ENCODE measurements at places on chromosomes 2 and 18.
A peak's percentile ranks its signal among the peaks of the same experiment; 100 is the strongest.

DNA sequence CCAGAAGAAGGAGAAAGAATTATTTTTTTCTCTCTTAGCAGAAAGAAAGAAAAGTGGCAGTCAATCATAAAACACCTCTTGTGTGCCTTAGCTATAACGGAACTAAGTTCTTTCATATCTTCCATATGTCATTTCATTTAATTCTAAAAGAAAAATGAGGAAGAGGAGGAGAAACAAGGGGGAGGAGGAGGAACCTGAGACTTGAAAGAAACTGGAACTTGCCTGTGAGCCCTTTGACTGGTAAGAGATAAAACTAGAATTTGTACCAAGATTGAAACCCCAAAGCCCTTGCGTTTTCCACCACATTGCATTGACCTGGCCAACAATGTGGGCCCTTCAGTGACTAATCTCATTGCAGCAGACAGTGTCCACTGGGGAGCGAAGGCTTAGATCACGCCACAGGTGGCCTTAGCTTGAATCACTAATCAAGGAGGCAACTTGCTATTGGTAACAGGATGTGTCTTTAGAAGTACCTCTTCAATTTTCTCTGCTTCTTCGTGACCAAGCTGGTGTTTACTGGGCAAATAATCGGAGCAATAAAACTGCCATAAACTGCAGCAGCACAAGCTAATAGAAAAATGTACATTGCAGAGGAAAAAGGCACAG lies 307.9 kb downstream of the CLIP4 start:
- DNase-seq = no peak

GRCh38 chr2:17846676-17847075 lies 30.4 kb downstream of the MSGN1 start:
- no peak for DNase-seq

- DNase-seq = peak; percentile 5
Measured at GRCh38 chr18:28267878-28268625, 91.1 kb upstream of the CDH2 start.

DNA sequence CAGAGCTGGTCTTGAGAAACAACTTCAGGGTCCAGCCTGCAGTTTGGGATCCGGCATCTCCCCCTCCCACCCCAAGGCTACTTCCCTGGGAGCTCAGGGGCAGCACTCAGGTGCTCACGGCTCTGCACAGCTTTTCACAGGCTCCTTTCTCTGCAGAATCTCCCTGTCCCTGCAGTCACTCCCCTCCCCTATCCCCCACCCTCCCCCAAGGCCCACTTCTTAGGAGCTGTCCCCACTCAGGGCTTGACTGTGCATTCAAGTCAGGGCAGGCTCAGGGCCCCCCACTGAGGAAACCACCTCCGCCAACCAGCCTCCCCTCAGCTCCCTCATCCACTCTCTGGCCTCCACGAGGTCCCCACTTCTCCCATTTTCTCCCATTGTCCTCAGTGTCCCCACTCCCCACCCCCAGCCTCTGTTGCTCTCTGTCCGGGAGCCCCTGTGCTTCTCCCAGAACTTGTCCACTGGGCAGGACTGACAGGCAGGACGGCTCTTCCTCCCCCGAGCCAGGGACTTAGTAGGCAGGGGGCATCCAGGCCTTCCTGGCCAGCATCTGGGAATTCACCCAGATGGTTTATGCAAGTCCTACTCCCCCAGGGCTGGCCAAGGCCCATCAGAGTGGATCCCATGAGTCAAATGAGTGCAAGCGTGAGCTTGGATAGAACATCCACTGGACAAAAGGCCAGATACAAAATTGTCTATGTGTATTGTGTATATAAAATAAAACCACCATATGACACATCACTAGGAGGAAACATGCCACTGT lies 7.6 kb downstream of the NMUR1 start:
- DNase-seq = no peak

- DNase-seq = no peak
Measured at GRCh38 chr2:224716201-224716600, at the start of gene CCDC195. Gene CCDC195, minus strand, starts transcription at chr2:224716365. Its CDS starts 0 bp downstream, at chr2:224716365.

DNA sequence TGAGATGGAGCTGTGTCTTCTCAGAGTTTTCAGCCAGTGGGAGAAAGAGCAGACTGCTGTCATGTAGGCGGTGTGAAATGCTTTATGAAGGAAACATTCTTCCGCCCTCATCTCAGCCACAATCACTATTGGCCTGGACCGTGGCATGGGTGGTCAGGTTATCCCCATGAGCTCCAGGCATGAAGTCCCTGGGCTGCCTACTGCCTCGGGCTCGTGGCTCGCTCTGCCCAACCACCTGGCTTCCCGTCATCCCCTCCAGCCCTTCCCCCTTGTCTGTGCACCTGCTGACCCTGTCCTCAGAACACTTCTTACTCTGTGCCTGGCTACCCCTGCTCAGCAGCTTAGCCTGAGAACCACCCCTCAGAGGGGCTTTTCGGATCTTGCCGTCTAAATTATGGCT lies 15.5 kb downstream of the COLEC11 start:
- DNase-seq = no peak

DNA sequence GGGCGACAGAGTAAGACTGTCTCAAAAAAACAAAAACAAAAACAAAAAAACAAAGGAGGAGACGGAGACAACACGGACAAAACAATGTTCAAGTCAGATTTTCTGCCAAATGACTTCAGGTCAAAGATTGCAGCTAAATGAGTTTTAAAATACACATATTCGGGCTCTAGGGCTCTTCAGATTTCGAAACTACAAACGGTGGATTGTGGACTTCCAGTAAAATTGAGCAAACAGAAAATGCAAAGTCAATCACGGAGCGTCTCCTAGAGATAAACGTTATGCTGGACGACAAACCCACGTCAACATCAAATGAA lies 558 bp downstream of the MRPS5 start:
- DNase-seq = no peak

DNA sequence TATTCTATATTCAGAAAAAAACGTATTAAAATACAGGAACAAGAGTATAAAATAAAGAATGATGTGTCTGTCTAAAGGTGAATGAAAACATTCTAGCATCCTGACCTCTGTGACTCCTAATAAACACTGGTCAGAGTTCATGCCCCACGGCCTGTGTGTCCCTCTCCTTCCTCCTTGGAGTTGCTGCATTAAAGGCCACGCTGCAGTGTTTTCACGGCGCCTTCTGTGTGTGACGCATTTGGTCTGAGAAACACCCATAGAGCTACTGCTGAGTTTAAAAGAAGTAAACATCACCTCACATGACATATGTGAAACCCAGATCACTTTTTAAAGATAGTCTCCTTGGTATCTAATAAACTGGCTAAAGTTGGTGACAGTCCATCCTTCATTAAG lies 90.5 kb downstream of the ITGB1BP1 start:
- no peak for DNase-seq

DNA sequence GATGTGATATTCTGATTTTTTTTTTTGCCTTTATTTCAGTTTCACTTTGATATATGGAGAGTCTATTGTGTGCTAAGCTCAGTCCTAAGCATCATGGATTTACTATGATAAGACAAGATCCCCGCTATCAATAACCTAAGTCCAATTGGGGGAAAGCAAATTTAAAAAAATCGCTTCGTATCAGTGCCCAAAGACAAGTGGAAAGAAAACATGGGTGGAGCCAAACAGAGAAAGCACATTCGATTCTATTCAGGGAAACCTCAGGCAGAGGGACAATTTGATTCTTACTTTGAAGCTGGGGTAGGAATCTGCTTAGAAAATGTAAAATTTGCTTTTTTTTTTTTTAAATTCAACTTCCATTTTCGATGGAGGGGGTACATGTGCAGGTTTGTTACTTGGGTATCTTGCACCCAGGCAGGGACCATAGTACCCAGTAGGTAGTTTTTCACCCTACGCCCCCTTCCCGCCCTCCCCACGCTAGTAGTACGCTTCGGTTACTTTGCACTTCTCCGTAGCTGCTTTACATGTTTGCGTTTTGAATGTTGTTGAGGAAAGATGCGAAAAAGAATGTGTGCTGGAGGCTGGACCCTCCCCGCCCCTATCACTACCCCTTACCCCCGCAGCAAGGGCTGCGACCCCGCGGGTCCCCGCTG lies 12.4 kb downstream of the KIF5C start:
- no peak for DNase-seq

- no peak for DNase-seq
Measured at GRCh38 chr18:681985-682384, 24.5 kb downstream of the TYMS start.

- DNase-seq = no peak
Measured at GRCh38 chr2:134190807-134191203, 63.1 kb upstream of the MGAT5 start.

- no peak for DNase-seq
Measured at GRCh38 chr2:195413422-195413821, 243.6 kb upstream of the SLC39A10 start.

DNA sequence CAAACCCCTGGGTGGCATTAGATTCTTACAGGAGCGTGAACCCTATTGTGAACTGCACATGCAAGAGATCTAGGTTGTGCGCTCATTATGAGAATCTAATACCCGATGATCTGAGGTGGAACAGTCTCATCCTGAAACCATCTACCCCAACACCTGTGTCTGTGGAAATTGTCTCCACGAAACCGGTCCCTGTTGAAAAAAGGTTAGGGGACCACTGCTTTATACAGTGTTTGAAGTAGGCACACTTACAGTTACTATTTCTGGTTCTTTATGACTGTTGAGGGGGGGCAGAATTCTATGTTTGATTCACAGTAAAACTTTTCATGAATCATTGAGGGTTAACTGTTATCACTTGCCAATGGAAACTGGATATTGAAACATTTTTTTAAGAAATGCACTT lies 72.0 kb downstream of the RIF1 start:
- DNase-seq = no peak

DNA sequence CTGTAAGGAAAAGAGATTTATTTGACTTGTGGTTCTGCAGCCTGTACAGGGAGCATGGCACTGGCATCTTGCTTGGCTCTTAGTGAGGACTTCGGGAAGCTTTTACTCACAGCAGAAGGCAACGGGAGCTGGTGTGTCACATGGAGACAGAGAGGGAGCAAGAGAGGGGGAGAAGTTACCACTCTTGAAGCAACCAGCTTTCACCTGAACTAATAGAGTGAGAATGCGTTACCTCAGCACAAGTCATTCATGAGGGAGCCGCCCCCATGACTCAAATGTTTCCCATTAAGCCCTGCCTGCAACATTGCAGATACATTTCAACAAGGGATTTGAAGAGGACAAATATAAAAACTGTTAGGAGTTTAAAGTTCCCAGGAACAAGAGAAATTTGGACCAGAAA lies 190.0 kb downstream of the CYRIA start:
- DNase-seq = no peak

DNA sequence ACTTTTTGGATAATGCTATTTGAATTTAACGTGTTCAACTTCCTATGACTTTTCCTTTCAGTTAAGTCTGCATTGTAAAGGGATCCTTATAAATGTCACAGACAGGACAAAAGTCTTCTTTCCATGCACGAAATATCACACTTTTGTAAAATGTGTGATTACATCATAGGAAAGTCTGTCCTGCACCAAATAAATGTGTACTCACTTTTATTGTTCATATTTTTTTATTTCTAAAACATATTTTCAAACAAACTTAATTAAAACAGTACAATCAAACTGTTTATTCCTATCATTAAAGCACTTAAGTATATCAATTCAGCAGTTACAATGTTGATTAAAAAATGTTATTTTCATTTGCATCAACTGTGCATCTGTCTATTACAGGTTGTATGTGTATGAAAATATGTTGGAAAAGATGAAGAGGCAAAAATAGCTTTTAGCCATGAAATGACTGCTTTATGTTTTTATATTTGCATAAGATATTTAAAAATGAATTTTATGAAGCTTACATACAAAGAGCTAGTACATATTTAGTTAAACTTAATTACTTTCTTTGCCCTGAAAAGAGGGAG lies 105.6 kb downstream of the CSRNP3 start:
- DNase-seq = no peak

GRCh38 chr2:86147793-86148192 lies 41.8 kb downstream of the PTCD3 start:
- no peak for DNase-seq

- DNase-seq = no peak
Measured at GRCh38 chr2:139020287-139020686, 240.1 kb upstream of the NXPH2 start.

- no peak for DNase-seq
Measured at GRCh38 chr2:127145280-127145895, 38.4 kb upstream of the BIN1 start.

GRCh38 chr2:236107942-236108625 lies 60.1 kb downstream of the GBX2 start:
- no peak for DNase-seq

DNA sequence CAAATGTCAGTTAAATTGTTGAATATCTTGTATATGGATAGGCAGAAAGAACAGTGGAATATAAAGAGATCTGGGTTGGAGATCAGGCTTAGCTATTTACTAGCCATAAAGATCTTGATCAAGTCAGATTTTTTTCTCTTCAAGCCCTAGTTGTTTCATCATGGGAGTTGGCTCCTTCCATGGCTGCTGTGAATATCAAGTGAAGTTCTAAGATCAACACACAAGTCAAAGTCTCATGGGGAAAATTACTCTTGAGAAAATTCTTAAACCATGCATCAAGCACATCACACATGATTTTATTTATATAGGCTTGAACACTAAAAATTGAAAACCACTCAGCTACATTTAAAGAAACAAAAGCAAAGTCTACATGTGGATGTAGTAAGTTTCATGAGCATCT lies 79.8 kb downstream of the C1D start:
- DNase-seq = no peak

DNA sequence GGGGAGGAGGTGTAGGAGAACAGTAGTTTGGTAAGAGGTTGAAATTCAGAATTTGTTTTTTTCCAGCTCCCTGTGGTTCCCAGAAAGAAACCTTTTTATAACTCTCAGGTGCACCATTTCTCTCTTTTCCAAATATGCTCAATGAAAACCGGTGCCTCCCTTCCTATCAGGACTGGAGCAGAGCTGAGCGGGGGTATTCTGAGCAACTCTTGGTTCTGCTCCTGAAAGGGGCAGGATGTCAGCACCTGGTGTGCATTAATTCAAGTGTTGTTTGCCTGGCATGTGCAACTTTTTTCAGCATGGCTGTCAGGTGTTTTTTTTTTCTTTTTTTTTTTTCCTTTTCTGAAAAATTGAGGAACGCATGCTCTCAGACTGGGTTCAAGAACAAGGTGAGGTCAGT lies 74.1 kb downstream of the MAPK4 start:
- DNase-seq = no peak

GRCh38 chr18:47260120-47260923 lies 8.9 kb upstream of the SKOR2 start:
- DNase-seq = peak; percentile 33

Measured in A549 (cell line).